Muscle of arm (tissue), 14 donors: ENCODE measurements at places on chromosomes 2 and 18. TPM values are rescaled to one million over a fixed set of nuclear protein-coding genes. Genes with fewer than 3 reads are reported as not detected.
A peak's percentile ranks its signal among the peaks of the same experiment; 100 is the strongest.

LYPD1 gene
- polyA plus RNA-seq, result 5.8 TPM

ARHGAP15 gene
- polyA plus RNA-seq, result not detected

DSG2 gene
- polyA plus RNA-seq, result 9.3 TPM

GULP1 gene
- 25.1 TPM for polyA plus RNA-seq

ARHGEF4 gene
- polyA plus RNA-seq, result not detected

GALNT13 gene
- 0.42 TPM for polyA plus RNA-seq

ZAP70 gene
- polyA plus RNA-seq, result 9.0 TPM

ATOH8 gene
- 11.4 TPM for polyA plus RNA-seq

CCBE1 gene
- polyA plus RNA-seq, result 3.6 TPM

GPR39 gene
- polyA plus RNA-seq, result 0.14 TPM

GAREM1 gene
- polyA plus RNA-seq, result 20.2 TPM

- DNase-seq, result no peak
Measured at GRCh38 chr2:39380525-39381150, 56.4 kb downstream of the MAP4K3 start.

GRCh38 chr2:36789181-36789804 lies 92.8 kb downstream of the VIT start:
- no peak for DNase-seq

GRCh38 chr2:99096728-99097127 lies 44.8 kb upstream of the C2orf15 start:
- no peak for DNase-seq

DNA sequence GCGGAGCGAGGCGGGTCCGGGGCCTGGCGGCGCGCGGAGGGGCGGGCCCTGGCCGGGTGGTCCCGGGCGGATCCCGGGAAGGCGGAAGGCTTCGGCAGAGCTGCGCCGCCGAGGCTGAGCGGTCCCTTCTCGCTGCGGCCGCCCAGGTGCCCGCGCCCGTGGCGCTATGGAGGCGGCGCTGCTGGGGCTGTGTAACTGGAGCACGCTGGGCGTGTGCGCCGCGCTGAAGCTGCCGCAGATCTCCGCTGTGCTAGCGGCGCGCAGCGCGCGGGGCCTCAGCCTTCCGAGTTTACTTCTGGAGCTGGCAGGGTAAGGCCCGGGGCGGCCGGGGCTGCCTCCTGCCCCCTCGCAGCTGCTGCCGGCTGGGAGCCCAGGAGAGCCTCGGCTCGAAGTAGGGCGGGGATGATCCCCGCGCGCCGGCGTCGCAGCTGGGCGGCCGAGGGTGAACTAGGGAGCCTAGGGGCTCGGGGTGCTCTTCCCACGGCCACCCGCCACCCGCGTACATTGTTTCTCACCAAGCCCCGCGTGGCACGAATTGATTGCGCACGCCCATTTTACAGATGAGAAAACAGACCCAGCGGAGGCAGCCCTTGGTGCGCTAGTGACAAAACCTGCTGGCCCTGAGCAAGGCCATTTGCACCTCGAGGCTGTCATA lies at the start of gene SLC66A3:
TSS of gene SLC66A3 (plus strand) at position 87 of the 655 bp plus-strand sequence. CDS start at position 167, 80 bp downstream.
- peak; percentile 84 for DNase-seq

GRCh38 chr2:1813371-1813770 lies 69.1 kb upstream of the PXDN start:
- no peak for DNase-seq

GRCh38 chr2:172845028-172845630 lies 109.5 kb downstream of the RAPGEF4 start:
- DNase-seq, result no peak

- no peak for DNase-seq
Measured at GRCh38 chr2:16640001-16640700, 25.5 kb downstream of the CYRIA start.

- DNase-seq, result no peak
Measured at GRCh38 chr2:115910270-115910669, 1467.8 kb downstream of the DPP10 start.

GRCh38 chr2:210318486-210318885 lies 3.5 kb upstream of the MYL1 start:
- DNase-seq, result no peak

DNA sequence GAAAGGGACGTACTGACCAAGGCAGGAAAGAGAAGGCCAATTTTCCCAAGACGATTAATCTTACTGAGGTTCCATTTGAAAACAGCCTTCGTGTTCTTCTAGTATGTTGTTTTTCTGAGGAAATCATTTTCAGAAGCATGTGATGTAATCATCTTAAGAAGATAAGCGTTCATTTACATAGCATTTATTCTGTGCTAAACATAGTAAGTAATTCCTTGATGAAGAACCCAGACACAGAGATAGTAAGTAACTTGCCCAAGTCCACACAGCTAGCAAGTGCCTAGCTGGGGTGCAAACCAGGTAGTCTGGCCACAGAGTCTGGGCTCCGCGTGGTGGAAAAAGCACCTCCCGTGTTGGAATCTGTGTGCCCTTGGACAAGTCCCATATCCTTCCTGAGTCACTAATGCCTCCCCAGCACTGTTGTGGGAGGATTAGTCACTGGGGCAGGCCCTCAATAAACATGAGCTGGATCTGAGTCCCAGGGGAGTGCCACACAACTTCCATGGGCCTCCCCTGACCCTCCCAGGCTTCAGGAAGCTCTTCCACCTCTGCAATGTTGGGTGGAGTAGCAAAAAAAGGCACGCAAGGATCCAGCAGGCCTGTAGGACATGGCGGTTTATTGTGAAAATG lies 26.9 kb upstream of the ASAP2 start:
- DNase-seq, result no peak

DNA sequence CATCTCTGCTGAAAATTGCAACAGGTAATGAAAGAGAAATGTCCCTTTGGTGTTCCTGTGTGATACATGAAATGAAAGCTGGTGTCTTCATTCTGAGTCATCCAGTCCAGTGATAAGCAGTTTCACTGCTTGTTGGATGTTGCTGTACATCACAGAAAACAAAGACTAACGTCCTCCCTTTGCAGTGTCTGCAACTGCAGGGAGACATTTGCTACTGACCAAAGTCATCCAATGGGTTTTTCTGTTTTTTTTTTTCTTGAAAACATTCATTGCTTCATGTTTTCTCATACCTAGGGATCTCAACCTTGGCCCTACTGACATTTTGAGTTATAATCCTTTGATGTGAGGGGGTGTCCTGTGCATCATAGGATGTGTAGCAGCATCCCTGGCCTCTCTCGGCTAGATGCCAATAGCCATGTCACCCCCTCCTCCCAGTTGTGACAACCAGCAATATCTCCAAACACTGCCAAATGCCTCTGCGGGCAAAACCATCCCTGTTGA lies 63.6 kb upstream of the FZD5 start:
- no peak for DNase-seq

DNA sequence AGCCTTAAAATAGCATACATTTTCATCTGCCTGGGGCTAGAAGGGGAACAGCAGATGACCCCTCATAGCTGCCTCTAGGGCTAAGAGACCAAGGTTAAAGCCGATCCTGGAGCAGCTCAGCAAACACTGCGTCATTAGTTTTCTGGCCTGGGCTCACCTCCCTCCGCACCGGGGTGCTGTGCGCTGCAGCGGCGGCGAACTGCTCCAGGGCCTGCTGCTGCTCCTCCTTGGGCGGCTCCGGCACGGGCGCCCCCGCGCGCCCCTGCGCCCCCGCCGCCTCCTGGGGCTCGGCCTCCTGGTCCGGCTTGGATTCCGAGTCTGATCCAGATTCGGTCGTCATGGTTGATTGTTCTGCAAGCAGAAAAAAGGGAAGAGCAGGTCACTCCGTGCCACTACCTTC lies 55.0 kb downstream of the EPB41L3 start:
- no peak for DNase-seq

DNA sequence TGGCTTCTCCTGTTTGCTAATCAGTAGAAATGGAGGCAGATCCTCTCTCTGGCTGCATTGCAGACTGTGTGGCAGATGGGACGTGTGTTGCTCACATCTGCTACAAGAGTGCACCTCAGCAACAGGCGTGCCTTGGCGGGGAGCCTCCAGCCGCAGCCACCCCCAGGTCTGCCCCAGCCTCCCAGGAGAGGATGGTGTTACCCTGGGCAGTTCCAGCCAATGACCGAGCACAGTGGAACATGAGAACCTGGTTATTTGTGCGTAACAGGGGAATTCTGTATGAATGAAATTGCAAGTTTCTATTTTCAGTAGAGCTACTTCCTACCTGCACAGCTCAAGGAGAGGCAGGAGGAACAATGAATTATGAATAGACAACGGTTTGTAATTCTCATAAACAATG lies 130.6 kb upstream of the CBLN2 start:
- DNase-seq, result no peak

- no peak for DNase-seq
Measured at GRCh38 chr2:76862901-76863300, 659.3 kb downstream of the LRRTM4 start.

- DNase-seq, result no peak
Measured at GRCh38 chr2:33665039-33665438, 65.9 kb upstream of the FAM98A start.

GRCh38 chr18:66495844-66496243 lies 108.0 kb downstream of the CDH19 start:
- DNase-seq, result peak; percentile 32

DNA sequence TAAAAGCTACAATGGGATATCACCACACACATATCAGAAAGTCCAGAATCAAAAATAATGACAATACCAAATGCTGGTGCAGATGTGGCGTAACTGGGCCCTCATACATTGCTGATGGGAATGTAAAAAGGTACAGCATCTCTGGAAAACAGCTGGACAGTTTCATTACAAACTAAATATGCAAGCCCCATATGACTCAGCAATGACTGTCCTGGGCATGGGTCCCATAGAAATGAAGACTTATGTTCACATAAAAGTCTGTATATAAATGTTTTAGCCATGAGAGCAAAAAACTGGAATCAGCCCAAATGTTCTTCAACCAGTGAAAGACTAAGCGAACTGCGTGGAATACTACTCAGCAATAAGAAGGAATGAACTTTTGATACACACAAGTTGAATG lies 56.7 kb downstream of the ALPK2 start:
- DNase-seq, result peak; percentile 72

DNA sequence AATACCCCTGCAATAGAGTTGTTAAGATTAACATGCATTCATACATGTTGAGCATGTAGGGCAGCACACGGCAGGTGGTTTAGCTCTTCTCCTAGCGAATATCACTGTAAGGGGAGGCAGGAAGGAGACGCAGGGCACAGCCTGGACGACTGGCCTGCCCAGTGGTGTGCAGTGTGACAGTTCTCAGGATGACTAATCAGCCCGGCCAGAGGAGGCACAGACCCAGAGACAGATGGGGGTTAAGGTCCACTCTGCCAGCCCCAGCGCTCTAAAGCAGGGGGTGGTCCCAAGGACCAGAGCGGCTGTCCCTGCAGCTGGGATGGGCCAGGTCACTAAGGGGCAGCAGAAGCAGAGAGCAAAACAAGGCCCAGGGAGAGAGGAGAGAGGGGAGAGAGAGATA lies 63.7 kb downstream of the RNF152 start:
- no peak for DNase-seq

DNA sequence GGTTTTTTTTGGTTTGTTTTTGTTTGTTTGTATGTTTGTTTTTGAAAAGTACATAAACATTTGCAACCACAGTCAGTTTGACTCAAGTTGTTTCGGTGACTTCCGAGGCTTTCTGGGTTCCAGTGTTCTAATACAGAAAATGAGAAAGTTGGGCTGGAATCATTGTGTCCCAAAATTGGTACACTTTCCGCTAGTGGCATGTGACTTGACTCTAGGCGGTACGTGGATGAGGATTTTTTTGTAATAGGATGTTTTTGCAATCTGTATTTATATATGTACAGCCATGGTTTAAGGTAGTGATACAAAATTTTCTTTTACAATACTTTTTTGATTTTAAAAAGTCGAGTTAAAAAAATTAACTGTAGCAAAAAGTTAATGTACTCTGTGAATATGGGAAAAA lies 1.7 kb downstream of the MFF start:
- no peak for DNase-seq

GRCh38 chr2:223591596-223591995 lies 10.6 kb downstream of the SCG2 start:
- no peak for DNase-seq

- no peak for DNase-seq
Measured at GRCh38 chr2:25072606-25073005, 30.7 kb downstream of the EFR3B start.

- DNase-seq, result no peak
Measured at GRCh38 chr2:40028792-40029488, 249.9 kb upstream of the THUMPD2 start.

DNA sequence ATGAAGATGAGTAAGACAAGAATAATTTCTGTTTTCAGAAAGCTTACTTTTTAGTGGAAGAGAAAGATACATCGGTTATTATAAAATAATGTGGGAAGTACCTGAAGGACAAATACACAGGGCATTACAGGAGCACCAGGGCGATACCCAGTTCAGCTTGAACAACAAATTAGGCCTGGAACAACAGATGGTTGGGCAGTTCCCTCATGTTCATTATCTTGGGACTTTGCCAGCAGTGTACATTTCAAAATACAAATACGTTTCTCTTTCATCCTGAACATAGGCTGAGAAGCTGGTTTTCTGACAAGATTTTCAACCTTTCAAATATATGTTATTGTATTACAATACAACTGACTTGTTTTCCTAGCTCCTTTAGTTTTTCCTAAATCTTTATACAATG lies 79.6 kb downstream of the TGIF1 start:
- no peak for DNase-seq

- DNase-seq, result peak; percentile 52
Measured at GRCh38 chr2:178397002-178397605, 53.9 kb downstream of the PRKRA start.
